ENCODE measurements at places on chromosomes 3 and 15.

DNA sequence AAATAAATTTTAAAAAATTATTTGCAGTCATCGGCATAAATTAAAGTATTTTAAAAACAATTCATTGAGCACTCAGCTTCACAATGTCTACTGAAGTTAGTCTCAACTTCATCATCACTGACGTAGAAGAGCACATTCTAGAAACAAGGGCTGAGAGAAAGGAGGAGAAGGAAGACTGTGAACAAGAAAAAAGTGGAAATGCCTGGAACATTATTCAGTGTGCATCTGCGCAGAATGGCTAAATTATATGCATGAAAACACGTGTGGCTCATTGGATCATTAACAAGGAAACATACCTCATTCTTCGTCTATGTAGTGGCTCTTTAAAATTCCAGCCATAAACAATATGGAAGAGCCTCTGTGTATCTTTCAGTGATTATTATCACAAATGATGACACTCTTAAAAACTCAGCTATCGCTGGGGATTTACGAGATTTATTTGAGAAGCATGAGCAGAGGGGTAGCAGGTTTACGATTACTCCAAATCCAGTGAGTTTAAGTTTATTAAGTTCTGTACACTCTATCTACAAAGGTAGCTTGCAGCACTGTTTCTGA lies 404.2 kb upstream of the CDIN1 start:
- no peak for DNase-seq

DNA sequence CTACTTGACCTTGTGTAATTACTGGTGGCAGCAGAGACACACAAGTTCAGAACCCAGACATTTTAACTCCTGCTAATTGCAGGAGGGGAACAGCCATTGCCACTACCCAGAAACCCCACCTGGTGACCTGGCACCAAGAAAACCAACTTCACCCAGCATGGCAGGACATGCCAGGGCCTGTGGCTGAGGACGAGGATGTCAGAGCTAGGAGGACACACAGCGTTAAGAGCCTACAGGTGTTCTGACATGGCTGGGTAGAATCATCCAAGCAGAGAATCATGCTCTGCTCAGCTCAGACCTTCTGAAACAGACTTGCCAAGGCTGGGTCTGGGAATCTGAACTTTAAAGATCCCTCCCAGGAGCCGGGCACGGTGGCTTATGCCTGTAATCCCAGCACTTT lies 11.7 kb upstream of the SPATA12 start:
- no peak for DNase-seq

DNA sequence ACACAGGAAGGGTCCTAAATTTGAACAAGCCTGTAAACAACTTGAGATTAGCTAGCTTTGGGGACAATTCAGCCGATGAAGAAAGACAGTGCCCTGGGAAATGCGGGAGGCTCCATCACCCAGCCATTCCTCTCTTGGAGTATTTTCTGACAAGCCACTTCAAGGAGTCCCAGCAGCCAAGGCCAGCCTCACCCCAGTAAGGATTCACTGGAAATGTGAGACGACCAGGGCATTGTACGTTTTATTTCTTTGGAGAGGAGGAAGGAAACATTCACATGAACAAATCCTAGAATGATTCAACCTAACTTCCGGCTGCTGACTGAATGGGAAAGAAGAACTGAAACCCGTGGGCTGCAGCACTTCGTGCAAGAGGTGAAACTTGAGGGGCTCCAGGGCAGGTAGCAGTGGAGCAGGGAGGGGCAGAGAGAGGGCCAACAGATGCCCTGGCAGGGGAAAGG lies 116.4 kb upstream of the ARHGEF3 start:
- DNase-seq: no peak

DNA sequence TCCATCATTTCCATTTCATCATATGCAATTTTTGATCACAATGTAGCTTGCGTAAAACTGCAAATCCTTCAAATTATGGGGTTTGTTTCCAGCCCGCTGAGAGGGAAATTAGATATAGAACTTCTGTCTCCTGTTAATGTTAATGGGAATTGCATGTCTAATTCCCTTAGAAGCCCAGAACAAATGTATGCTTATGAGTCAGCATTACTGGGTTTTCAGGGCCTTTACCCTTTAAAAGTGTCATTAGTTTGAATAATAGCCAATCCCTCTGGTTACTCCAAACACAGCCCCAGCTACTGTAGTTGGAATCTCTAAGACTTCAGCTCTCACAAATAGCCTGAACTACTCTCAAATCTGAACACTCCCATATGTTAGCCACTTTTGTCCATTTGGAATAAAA lies 439.4 kb downstream of the C3orf38 start:
- DNase-seq: no peak

DNA sequence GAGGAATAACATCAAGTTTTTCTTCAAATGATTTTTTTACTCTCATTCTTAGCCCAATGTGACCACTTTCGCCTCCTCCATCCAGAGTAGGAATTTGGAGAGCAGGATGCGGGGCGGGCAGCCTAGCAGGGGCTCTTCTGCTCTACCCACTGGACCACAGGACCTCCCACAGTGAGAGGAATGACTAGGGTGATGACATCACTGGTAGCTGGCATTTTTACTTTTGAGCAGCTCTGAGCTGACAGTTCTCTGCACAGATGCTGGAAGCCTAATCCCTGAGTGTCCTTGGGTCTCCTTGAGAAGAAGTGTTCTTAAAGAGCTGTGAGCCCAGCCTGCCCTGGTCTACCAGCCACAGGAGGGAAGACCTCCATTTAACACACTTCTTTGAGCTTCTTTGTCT lies 1.4 kb upstream of the HCN4 start:
- DNase-seq: no peak

DNA sequence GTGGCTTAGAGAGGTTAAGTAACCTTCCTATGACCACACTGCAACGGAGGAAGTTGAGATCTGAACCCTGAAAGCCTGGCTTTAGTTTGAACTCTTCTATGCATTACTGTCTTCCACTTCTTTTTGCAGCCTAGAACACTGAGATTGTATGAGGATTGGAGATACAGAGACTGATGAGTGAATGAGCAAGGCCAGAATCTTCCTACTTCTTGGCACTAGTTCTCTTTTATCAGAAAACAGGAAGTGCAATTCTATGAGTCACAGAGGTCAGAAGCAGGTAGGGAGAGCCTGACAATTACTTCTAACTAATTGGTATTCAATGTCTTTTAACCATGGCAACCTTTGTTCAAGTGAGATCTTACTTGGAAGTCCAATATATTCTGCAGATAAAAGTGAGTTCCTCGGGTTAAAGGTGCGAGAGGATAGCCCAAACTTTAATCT lies 219.0 kb downstream of the SHQ1 start:
- no peak for DNase-seq

GRCh38 chr3:41579861-41580260 lies 380.6 kb downstream of the CTNNB1 start:
- DNase-seq: no peak

GRCh38 chr3:42402394-42403096 lies 7.9 kb downstream of the LYZL4 start:
- no peak for DNase-seq

GRCh38 chr3:15455756-15456155 lies 28.4 kb downstream of the EAF1 start:
- no peak for DNase-seq

- DNase-seq: no peak
Measured at GRCh38 chr3:16820485-16820884, 64.3 kb upstream of the PLCL2 start.

DNA sequence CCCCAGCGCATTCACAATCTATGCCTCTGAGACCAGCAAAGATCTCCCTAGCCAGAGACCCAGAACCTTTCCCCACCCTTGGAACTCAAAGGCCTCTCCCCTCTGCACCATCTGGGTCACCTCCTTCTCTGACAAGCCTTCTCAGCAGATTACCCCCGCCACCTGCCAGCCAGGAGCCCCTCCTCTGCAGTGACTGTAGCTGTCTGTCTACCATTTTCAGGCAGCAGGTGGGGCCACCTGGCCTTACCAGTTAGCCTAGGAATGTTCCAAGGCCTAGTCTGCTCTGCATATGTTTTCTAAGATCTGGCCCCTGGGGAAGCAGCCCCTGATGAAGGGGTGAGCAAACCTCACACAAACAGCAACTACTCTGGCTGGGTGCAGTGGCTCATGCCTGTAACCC lies 2.4 kb downstream of the MYLK start:
- no peak for DNase-seq

- DNase-seq: no peak
Measured at GRCh38 chr3:57805266-57805665, 49.2 kb downstream of the SLMAP start.

- DNase-seq: no peak
Measured at GRCh38 chr3:184636741-184637316, 75.0 kb downstream of the MAGEF1 start.

DNA sequence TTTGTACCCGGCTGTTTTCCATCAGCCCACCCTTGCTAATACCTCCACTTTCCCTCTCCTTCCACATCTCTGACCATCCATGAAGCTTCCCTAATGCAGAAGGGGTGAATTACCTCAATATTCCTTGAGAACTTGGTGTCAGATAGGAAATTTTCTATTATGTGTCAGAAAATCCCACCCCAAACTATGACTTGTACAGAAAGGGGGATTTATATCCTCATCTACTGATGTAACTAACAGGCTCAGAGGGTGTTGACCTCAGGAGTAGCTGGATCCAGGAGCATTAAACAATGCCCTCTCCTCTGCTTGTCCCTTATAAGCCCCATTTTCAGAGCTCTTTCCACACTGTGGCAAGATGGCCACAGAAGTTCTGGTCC lies 242.8 kb upstream of the TLE3 start:
- no peak for DNase-seq

DNA sequence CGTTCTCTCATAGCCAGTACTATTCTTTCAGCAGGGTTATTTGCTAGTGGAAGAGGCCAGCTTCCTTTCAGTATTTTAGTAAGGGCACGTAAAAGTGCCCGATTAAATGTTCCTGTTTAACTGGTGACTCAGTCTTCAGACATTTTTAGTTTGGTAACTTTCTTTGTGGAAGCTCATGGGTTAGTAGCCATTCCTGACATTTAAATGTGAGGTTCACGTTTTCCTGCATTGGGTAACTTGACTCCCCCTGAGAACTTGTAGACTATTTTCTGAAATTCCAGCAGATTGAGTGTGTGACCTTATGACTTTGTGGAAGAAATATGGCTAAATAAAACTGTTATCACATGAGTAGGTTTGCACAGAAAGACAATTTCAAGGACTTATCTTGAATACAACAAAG lies 16.9 kb downstream of the ABHD2 start:
- DNase-seq: no peak

GRCh38 chr15:99818872-99819271 lies 85.6 kb upstream of the LYSMD4 start:
- DNase-seq: no peak

DNA sequence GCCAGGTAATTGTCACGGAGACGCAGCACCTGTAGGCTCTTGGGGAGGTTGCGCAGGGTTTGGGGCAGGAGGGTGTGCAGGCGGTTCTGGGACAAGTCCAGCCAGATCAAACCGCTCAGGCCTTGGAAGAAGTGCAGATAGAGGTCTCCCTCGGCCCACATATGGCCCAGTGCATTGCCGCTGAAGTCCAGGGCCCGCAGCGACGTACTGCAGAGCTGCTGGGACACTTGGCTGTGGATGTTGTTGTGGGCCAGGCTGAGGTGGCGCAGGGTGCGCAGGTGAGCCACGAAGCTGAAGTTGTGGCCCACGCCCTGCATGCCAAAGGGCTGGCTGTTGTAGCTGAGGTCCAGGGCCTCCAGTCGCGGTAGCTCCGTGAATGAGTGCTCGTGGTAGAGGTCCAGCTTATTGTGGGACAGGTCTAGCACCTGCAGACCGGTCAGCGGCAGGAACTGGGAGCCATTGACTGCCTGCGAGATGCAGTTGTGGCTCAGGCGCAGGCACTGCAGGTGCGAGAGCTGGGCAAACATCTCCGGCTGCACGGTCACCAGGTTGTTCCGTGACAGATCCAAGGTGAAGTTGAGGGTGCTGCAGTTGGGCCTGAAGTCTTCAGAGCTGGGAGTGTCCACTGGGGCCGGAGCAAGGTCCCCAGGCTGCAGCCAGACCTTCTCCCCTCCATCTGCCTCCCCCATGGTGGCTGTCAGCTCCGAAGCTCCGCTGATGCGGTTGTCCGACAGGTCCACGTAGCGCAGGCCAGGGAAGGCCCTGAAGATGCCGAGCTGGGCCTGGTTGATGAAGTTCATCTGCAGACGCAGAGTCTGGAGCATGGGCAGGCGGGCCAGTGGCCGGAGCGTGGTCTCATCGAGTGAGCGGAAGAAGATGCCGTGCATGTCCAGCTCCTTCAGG lies 2.9 kb downstream of the TLR9 start:
- no peak for DNase-seq

GRCh38 chr3:110576960-110577359 lies 494.7 kb upstream of the NECTIN3 start:
- no peak for DNase-seq

- DNase-seq: no peak
Measured at GRCh38 chr3:194075802-194076460, 60.0 kb upstream of the HES1 start.

GRCh38 chr3:131744765-131745164 lies 242.0 kb upstream of the MRPL3 start:
- no peak for DNase-seq

DNA sequence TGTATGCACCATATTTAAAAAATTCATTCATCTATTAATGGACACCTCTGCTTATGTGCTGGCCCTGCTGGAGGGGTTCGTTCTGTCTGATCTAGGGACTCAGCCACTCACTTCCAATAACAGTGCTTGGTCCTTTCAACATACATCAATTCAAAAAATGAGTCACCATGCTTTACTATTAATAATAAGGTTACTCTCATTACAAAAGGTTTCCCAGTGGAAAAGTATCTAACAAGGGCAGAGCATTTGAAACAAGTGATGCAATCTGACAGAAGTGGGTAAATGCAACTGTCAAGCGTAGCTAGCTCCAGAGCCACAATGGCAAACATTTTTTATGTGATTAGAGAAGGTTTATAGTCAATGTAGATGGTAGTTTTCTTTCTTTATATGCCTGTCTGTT lies 67.9 kb upstream of the TNIK start:
- DNase-seq: no peak

DNA sequence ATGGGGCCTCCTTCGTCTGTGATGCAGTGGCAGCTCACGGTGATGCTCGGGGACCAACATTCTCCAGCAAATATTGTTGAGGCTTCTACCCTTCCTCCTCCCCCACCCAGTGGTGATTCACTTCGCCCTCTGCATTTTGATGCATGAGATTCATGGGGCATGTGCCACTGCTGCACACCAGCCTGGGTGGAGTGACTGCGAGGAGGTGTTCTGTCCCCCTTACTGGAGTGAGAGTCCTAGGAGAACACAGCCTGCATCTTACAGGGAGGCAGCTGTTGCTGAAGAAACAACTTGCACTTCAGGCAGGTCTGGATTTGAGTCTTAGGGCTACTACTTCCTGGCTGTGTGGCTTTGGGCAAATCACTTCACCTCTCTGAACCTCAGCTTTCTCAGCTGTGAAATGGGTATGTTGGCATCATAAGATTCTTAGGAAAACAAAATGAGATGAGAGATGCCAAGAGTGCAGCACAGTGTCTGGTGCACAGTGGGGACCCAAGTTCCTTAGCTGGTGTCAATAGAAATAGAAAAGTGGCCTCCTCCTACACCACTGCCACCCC lies 10.2 kb upstream of the SKOR1 start:
- DNase-seq: no peak

DNA sequence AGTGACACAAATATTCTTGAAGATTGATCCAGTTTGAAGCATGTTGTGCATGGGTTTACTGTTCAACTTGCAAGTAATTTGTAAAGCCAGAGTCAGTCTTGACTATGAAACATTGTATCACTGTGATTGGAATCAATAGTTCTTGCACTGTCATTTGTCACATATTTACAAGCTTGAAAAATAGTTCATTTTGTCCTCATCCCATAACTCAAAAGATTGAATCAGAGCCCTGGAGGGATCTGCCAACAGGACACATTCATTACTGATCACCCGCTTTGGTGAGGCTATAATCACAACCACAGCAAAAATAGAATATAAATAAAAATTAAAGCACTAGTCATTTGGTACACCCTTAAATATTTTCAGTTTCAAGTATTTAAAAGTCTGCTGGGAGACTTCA lies 368.9 kb downstream of the WDR72 start:
- no peak for DNase-seq

All from activated T-cell treated with anti-CD3 and anti-CD28 coated beads, Interleukin-2, amount 50 U/mL, for 1 hour (primary cell).